ENCODE measurements at places on chromosomes 7 and 10. TPM values are rescaled to one million over a fixed set of nuclear protein-coding genes. Genes with fewer than 3 reads are reported as not detected.

Gene CAV2
- total RNA-seq: 139 TPM

DNA sequence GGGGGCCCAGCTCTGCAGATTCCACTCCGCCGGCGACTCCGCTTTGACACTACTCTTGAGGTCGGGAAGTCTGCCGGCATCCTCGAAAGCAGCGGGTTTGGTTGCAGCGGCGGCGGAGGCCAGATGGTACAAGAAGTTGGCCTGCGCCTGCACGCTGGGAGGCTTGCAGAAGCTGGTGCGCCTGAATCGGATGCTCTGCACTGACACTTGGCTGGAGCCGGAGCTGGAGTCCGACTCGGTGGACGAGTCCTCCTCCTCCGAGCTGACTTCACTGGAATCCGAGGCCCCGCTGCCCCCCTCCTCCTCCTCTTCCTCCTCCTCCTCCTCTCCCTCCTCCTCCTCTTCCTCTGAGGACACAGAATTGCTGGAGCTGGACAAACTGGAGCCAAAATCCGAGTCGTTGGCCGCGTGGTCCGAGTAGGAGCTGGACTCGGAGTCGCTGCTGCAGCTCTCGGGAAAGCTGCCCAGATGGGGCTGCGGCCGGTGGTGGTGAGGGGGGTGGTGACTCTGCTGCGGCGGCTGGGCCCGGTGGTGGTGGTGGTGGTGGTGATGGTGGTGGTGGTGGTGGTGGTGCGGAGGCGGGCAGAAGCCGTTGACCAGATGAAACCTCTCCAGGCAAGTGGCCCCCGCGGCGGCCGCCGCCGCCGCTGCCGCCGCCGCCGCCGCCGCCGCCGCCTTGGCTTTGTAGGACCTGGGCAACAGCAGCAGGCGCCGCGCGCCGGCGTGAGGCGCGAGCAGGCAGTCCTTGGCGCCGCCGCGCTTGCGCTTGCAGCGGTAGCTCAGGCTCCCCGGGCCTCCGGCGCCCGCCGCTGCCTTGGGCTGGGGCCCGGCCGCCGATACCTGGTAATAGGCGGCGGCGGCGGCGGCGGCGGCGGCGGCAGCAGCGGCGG is 9.0 kb downstream of the SKIDA1 start:
- peak; percentile 78 for DNase-seq

DNA sequence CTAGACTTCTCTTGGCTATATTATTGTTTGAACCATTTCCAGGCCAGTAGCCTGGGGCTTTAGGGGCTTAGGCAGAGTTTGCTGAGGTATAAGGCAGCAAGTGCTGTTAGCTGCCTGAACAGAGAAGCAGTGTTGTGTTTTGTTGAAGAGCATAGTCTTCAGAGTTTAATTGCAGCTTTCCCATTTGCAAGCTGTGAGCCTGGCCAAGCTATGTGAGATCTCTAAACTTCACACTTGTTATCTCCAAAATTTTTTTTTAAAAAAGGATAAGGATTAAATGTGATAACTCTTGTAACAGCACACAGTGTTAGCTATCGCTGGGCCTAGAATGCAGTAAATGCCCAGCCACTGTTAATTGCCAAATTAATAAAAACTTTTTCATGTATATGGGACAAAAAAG is 782.4 kb downstream of the REEP3 start:
- no peak for DNase-seq

- no peak for DNase-seq
Observed at GRCh38 chr10:3886641-3887251, 101.7 kb upstream of the KLF6 start.

- no peak for DNase-seq
Observed at GRCh38 chr7:37312608-37313007, 136.1 kb downstream of the ELMO1 start.

Gene PHYH
- total RNA-seq: 21.7 TPM

GRCh38 chr7:13466874-13467547 is 522.5 kb downstream of the ETV1 start:
- no peak for DNase-seq

All from sciatic nerve (tissue), 2 donors.